NCI-H526 treated with DMSO at 0.1 percent for 48 hours (cell line): ENCODE measurements at places on chromosomes 13 and 19.

- DNase-seq = no peak
Measured at GRCh38 chr13:66967811-66968597, 262.1 kb downstream of the PCDH9 start.

DNA sequence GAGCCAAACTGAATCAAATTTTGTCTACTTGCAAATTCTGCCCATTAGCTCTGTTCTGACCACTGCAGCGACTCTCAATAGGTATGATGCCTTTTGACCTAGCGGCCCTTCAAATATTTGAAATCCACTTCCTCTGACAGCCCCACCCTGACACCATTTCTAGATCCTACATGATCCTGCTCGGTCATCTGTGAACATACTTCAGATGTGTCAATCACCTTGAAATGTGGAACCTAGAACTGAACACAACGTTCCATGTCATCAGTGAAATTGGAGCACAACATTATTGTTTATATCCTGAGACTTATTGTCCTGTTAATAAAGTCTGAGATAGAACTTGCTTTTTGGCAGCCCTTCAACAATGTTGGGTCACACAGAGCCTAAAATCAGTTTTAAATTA lies 98.2 kb downstream of the UBL3 start:
- no peak for DNase-seq

GRCh38 chr13:48318821-48319511 lies 15.4 kb downstream of the RB1 start:
- DNase-seq = no peak

DNA sequence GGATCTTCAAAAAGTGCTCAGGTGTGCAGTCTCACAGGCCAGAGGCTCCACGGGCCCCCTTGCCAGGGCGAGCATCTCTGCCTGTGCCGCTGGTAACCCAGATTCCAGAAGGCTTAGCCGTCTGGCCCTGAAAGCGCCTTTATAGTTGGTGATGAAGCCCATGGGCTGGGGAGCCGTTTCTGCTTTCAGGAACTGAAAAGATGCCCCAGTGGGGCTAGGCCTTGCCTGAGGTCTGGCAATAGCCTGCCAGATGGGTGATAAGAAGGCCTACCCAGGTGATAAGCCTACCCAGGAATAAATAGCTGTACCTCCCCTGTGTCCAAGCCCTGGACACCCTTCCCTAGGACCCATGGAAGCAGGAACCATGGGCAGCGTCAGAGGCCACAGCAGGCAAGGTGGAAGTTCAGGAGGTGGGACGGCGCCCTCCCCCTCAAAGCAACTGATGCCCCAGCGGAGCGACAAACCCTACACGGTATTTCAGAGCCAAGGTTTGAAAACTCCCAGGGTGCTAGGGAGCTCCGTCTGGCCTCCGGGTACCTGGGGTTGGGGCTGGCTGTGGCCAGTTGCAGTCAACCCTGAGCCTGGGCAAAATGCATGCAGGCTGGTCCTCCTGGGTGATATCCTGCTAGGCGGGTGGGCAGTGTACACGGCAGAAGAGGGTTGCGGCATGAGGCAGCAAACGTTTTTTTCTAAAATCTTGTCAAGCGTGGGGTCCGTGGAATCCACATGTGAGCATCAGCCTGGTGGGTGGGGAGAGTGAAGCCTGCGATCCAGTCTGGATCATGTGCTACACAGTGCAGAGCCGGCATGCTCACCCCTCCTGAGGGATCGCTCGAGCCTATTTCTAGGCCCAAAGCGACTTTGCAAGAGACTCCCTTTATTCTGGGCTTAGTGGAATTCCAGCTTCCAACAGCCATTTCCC lies 45.3 kb downstream of the ACTN4 start:
- DNase-seq = no peak

- no peak for DNase-seq
Measured at GRCh38 chr19:17996826-17997316, 11.1 kb upstream of the ARRDC2 start.

DNA sequence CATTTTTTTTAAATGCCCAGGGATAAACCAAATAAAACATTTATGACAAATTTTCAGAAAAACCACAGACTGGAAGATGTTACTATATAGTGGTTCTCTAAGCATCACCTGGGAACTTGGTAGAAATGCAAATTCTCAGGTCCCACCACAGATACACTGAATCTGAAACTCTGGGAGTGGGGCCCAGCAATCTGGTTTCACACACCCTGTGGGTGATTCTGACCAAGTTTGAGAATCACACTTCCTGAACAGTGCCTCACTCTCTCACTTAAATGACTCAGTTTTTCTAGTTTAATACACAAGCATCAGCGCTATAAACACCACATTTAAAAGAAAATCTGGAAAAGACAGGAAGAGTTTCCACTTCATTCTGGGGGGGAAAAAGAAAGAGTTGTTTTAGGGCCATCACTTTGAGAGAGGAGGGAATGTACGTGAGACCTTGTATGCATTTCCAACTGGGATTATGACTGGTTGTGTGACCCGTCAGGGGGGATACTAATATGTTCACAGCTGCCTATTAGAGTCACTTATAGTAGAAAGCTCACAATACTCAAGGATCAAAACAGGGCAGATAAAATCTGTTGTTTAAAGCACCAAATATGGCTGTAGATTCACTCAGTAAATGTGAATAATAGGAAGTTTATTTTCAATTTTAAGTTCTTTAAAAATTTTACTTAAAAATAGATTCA lies 567.7 kb downstream of the GPC6 start:
- DNase-seq = no peak

- DNase-seq = no peak
Measured at GRCh38 chr13:49113526-49114286, 106.4 kb upstream of the MLNR start.

DNA sequence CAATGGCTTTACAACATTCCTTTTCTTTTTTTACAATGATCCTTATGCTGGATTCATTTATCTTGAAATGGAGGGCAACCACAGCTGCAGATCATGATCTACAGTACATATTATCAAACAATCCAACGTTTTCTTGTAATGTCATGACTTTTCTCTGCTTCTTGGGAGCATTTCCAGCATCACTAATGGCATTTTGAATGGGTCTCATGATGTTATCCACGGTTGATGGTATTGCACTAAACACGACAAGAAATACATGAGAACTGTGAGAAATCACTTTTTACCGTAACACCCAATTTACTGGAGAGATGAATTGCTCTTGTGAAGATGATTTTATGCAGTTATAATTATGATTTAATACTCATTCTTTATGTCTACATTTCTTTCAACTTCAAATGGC lies 16.2 kb upstream of the ACOD1 start:
- DNase-seq = no peak

GRCh38 chr13:110528911-110529310 lies 32.6 kb downstream of the RAB20 start:
- no peak for DNase-seq

- DNase-seq = no peak
Measured at GRCh38 chr13:21730186-21730880, 59.5 kb downstream of the FGF9 start.

DNA sequence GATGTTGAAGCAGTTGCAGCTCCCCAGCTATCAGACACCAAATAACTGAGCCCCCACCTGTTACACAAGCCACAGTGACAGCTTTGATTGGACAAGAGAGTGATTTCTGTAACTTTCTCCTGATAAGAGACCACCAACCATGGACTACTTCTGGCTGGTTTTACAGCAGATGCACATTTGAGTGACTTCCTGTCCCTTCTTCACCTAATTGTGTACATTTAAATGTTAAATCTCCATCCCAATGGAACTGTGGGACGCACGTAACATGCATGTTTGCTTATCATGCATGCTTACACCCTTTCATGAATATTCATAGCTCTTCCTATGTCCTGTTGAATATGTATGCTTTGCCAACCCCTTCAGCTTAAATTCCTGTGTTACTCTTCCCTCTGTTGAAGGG lies 6.0 kb upstream of the TNFSF11 start:
- DNase-seq = peak; percentile 20

GRCh38 chr19:46786236-46787039 lies 2.0 kb downstream of the SLC1A5 start:
- DNase-seq = peak; percentile 41

- DNase-seq = no peak
Measured at GRCh38 chr19:1917146-1917545, 11.9 kb downstream of the ADAT3 start.

GRCh38 chr13:19072543-19072942 lies 109.1 kb downstream of the TUBA3C start:
- DNase-seq = no peak

GRCh38 chr13:30446126-30446500 lies 19.6 kb downstream of the HMGB1 start:
- DNase-seq = peak; percentile 59

DNA sequence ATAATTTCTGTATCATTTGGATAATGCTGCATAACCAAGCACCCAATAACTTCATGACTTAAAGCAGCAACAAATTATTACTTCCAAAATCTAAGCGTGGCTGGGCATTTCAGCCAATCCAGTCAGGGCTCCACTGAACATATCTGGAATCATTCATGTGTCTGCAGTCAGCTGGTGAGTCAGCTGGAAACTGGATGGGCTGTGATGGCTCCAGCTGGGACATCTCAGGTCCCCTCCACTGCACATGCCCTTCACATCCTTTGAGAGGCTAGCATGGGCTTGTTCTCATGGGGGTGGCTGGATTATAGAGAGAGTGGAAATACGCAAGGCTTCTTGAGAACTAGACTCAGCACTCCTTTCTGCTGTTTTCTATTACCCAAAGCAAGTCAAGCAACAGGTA lies 961.9 kb downstream of the DIAPH3 start:
- no peak for DNase-seq

- no peak for DNase-seq
Measured at GRCh38 chr13:90723381-90723780, 624.1 kb upstream of the MIR17HG start.
